Activated CD8-positive, alpha-beta memory T cell treated with anti-CD3 and anti-CD28 coated beads, Interleukin-2, amount 10 ng/mL, durations not matched to agents 7 days and 5 days (primary cell): ENCODE measurements at places on chromosomes 12 and 14. TPM values are rescaled to one million over a fixed set of nuclear protein-coding genes. Genes with fewer than 3 reads are reported as not detected.

HOXC4 gene
- total RNA-seq: 1.9 TPM

TAS2R14 gene
- 1.8 TPM for total RNA-seq

SMIM41 gene
- not detected for total RNA-seq

LAG3 gene
- 420 TPM for total RNA-seq

TNFAIP2 gene
- not detected for total RNA-seq

LALBA gene
- total RNA-seq: not detected

TAS2R31 gene
- 2.0 TPM for total RNA-seq

MDGA2 gene
- total RNA-seq: not detected

SLC17A8 gene
- not detected for total RNA-seq

TMEM63C gene
- total RNA-seq: 0.14 TPM

PARP2 gene
- total RNA-seq: 32.6 TPM

TPPP2 gene
- total RNA-seq: not detected

CAPS2 gene
- total RNA-seq: 9.3 TPM

MGAT2 gene
- total RNA-seq: 75.9 TPM

ATF1 gene
- 44.0 TPM for total RNA-seq

POLE2 gene
- 40.2 TPM for total RNA-seq

P3H3 gene
- total RNA-seq: 0.23 TPM

DCN gene
- total RNA-seq: not detected

AVPR1A gene
- total RNA-seq: not detected

CLEC7A gene
- not detected for total RNA-seq

NUBPL gene
- 7.4 TPM for total RNA-seq

AJUBA gene
- 1.2 TPM for total RNA-seq

PKP2 gene
- not detected for total RNA-seq

ISCU gene
- 86.9 TPM for total RNA-seq

SOAT2 gene
- 5.9 TPM for total RNA-seq

ACOT4 gene
- total RNA-seq: 1.5 TPM

TMEM30B gene
- 1.3 TPM for total RNA-seq

MYF5 gene
- not detected for total RNA-seq

TSPAN8 gene
- not detected for total RNA-seq

TRHDE gene
- not detected for total RNA-seq

NOXRED1 gene
- total RNA-seq: 0.53 TPM

AICDA gene
- not detected for total RNA-seq

RERG gene
- not detected for total RNA-seq

KRT4 gene
- total RNA-seq: not detected

TPH2 gene
- total RNA-seq: not detected

GUCY2C gene
- total RNA-seq: not detected

KRT85 gene
- total RNA-seq: not detected

ZC2HC1C gene
- 2.8 TPM for total RNA-seq

RASAL1 gene
- not detected for total RNA-seq

SLCO1B1 gene
- not detected for total RNA-seq

AMN gene
- total RNA-seq: 0.35 TPM

ATL1 gene
- total RNA-seq: 1.3 TPM

FGF6 gene
- total RNA-seq: not detected

CSRP2 gene
- not detected for total RNA-seq

AP1G2 gene
- 294 TPM for total RNA-seq

KLHL33 gene
- total RNA-seq: 0.59 TPM

PLEKHD1 gene
- total RNA-seq: 0.12 TPM

EVL gene
- total RNA-seq: 774 TPM

REC8 gene
- 52.9 TPM for total RNA-seq

TUBA1A gene
- total RNA-seq: 96.5 TPM

NAA25 gene
- total RNA-seq: 32.1 TPM

HOMEZ gene
- 11.4 TPM for total RNA-seq

FAM181A gene
- total RNA-seq: not detected
